ENCODE measurements at places on chromosomes 1 and 21.

DNA sequence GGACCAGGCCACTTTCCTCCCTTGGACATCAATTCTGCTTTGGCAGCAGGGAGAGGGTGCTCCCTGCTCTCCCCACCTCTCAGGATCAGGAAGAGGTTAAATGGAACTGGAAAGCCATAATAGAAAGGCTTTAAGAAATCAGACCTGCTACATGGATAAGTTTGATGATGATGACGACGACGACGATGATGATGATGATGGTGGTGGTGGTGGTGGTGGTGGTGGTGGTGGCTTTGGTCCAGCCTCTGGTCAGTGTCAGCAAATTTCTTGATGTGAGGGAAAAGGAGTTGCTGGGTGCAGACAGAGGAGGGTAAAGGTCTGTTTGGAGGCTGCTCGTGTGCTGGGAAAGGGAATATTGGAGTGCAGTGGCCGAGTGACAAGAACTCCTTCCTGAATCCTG, 36.8 kb downstream of the VWA5B1 start:
- no peak for DNase-seq

DNA sequence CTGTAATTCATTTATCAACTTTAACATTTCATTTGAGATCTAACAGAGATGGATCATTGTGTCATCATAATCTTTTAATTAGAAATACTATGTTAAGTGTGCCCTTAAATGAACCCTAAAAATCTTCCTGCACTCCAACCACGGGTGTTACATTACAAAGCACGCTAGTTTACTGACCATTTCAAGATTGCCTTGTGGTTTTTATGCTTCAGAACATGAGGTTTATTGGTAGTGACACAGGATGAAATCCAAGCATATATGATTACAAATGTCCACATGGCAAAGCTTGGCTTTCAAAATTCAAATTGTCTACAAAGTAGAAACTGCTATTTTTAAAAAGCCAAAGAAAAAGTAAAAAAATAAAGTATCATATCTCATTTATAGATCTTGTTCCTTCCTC, 190.4 kb upstream of the USP25 start:
- DNase-seq = no peak

GRCh38 chr1:117653732-117654492, 48.1 kb downstream of the TENT5C start:
- DNase-seq = no peak

DNA sequence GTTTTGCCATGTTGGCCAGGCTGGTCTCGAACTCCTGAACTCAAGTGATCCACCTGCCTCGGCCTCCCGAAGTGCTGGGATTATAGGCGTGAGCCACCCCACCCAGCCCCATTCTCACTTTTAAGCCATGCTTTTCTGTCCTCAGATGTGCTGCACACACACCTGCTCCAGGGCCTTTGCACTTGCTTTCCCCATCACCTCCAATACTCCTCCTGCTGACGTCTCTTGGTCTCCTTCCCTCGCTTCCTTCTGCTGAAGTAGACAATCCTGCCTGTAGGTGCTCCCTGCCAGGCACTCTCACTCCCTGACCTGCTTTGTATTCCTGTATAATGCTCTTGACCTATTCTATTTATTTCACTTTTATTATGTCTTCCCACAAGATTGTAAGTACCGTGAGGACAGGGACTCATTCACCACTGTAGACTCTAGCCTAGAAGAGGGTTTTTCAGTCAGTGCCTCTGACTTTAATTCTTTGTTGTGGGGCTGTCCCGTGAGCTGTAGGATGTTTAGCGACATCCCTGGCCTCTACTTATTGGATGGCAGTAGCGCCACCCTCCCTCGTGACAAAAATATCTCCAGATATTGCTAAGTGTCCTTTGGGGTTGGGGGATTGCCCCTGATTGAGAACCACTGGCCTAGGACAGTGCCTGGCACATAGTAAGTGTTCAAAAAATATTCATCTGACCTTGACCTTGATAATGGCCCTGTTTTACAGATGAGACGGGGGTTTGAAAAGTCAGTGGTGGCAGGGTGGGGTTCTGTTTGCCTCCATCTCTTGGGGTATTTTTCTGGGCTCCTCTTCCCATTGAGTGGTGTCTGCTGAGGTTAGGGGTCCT, 4.6 kb downstream of the TNFRSF1B start:
- no peak for DNase-seq

DNA sequence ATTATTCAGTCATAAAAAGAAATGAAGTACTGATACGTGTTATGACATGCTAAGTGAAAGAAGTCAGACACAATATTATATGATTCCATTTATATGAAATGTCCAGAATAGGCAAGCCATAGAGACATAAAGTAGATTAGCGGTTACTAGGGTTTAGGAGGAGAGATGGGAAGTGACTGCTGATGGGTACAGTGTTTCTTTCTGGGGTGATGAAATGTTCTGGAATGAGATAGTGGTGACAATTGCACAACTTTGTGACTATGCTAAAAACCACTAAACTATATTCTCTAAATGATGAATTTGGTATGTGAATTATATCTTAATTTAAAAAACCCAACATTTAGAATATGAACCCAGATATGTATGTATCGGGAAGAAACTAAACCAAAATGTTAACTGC, 27.6 kb downstream of the IPP start:
- no peak for DNase-seq

DNA sequence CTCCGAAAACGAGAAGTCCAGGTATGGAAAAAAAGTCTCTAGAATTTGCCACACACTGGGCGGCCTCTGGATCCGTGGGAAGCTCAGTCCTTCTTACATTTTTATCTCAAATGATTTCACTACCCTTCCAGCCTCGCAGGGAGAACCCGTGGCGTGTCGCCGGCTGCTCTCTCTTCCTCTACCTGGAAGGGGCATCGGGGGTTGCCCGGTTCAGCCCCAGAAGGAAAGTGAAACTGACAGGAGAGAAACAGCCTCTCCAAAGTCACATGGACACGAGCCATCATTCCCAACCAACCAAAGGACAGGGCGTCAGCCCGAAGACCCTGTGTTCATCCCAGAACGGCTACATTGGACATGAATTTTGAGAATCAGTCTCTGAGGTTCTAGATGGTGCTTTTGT, 182.5 kb downstream of the ADSS2 start:
- DNase-seq = no peak

- peak; percentile 45 for DNase-seq
These were observed 16.2 kb downstream of the KCTD3 start for GRCh38 chr1:215583185-215583749.

- no peak for DNase-seq
These were observed 965 bp downstream of the ABCA4 start for GRCh38 chr1:94119796-94120569.

DNA sequence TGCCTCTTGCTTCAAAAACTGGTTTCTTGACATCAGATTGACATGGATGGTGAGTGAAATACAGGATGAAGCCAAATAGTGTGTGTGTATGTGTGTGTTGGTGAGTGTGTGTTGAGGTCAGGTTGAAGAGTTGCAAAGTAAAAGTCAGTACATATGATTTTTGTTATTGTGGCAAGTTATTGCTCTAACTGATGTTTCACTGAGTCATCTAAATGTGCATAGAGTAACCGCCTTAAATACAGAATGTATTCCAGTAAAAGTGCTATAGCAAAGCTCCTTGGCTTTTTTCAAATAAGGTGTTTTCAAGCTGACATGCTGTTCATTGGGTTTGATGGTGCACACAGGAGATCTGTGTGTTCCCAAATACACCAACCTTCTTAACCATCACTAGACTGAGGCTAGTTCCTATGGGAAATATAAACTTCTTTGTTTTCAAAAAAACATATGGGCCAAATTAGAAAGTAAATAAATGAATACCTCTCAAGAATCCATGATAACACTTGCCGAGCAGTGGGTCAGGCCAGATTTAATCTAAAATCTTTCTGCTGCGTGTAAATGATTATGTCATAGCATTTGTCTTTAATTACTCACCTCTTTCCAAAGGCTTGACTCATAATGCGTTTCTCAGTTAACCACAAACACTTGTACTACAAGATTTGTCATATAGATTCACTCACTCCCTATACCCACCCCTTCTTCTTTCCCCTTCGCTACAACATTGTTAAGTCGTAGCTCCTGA, 151.1 kb downstream of the LYPLAL1 start:
- peak; percentile 90 for DNase-seq

DNA sequence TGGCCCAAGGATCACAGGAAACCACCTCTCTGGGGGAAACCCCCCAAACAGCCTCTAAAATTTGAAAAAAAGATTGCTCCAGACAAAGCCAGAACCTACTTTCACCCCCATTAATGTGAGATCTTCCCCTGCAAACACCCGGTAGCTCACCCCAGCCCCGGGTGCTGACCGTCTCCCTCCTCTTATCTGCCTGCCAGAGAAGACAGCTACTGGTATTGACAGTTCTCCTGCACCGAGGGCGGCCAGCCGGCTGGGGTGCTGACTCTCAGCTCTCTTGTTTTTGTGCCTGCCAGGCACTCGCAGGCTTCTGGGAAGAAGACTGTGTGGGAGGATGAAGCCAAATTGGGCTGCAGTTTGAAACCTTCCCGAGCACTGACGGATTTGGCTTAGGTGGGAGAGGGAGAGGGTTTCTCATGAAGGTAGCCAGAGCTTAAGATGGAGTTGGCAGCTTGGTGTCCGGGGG, 48.2 kb downstream of the RASSF5 start:
- no peak for DNase-seq

- no peak for DNase-seq
These were observed 22.8 kb downstream of the LACTBL1 start for GRCh38 chr1:22949822-22950331.

DNA sequence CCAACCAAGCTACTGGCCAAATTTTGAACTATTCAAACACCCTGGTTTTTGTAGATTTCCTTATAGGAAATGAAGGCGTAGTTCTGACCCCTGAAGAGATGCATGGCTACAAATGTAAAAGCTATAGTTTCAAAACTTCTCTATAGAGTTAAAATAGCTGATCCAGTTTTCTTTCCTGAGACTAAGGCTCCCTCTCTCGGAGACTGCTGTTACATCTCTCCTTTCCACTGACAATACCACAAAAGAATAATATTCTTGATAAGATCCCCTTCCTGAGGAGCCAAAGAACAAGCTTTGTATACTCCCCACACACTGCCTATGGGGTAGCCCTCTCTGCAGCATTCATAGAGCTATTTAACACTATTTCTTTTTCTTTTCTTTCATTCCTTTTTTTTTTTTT, 6.7 kb upstream of the CFAP126 start:
- peak; percentile 11 for DNase-seq

DNA sequence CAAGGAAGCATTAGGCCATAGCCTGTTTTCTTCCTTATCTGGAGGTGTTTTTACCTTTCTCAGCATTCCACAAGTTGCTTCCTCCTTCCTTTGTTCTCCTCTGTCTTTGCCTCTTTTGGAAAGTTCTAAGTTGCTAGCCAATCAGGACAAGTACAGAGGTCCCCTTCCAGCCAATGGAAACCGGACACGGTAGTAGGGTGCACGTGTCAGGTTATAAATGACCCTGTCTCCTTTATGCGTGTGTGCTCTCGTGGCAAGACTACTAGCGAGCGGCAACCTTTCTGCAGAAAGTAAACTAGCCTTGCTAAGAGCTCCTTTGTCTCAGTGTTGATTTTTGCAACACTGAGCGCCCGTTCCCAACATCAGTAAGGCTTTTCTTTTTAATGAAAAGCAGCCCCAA, 1.5 kb upstream of the ACADM start:
- no peak for DNase-seq

DNA sequence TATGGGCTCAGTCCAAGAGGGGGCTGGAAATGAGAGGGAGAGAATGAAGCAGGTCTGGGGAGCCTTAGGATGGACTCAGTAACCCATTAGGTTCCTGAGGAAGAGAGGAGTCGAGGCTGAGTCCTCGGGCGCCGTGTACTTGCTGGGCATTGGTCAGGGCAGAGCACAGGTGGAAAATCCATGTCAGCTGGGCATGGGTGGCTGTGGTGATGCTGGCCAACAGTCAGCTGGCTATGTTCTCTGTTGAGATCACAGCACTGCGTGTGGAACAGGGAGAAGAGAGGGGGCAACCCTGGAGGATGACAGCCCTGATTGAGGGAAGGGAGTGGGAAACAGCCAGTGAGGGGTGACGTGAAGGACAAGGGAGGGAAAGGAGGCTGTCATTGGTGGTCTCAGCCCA, 43.1 kb upstream of the CLSTN1 start:
- no peak for DNase-seq

DNA sequence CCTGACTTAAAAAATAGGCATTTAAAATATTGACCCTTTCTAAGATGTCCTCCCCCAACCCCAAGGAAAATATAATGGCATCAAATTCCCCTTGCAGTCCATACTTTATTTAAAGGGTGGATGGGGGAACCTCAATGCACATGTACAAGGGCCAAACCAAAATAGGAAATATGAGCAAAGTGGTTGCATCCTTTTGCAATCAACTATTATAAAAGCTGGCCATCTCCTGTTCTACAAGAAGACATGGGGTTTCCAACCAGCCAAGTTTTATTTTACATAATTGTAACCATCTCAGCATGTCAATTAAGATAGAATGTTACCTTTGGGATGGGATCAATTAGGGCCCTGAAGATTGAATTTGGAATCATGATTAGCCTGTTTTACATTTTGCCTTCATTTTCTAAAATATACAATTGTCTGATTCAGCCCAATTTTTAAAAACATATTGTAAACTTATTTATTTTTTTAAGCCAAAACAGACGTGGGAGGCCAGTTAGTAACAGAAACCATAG, 146.7 kb upstream of the NFIA start:
- DNase-seq = no peak

DNA sequence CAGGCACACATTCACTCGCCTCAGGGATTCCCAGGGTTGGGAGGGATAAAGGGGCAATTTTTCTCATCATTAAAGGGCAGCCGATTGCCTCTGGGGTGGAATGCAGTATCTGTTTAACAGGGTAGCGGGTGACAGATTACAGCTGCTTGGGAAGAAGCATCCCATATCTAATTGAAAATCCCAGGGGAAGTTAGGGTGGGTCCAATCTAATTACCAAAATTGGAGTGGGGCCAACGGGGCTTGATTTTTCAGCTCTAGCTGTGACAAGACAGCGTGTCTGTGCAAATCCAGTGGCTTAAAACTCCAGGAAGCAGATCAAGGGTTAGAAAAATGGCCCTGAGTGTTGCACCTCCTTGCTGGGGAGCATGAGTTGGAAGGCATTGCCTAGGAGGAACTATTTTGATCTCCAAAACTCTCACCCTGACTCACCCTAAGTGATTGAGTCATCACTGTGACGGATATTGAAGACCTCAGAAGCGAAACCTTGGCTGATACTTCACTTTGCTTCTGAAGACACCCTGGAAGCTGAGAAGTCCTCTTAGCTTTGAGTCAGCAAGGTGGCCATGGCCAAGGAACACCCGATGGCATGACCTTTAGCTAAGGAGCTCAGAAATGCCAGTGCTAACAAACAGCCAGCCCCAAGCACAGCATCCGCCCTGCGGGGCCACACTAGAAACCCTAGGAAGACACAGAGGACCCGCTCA, 46.0 kb downstream of the GRHL3 start:
- peak; percentile 70 for DNase-seq

- peak; percentile 55 for DNase-seq
These were observed 512 bp downstream of the FBLIM1 start for GRCh38 chr1:15758953-15759661.

All from astrocyte of the hippocampus (primary cell).